ENCODE measurements at places on chromosomes 6 and 20.

GRCh38 chr6:3725145-3726047, 26.1 kb downstream of the PXDC1 start:
- peaks cover 6% of the 10 kb centered on the region for H3K4me1 ChIP-seq
- no peaks in the 10 kb centered on the region for H3K27me3 ChIP-seq
- no peak overlapping the region for H3K4me3 ChIP-seq
- no peak for DNase-seq
- peaks cover 14% of the 10 kb centered on the region for H3K36me3 ChIP-seq
- no peak overlapping the region for H3K27ac ChIP-seq

DNA sequence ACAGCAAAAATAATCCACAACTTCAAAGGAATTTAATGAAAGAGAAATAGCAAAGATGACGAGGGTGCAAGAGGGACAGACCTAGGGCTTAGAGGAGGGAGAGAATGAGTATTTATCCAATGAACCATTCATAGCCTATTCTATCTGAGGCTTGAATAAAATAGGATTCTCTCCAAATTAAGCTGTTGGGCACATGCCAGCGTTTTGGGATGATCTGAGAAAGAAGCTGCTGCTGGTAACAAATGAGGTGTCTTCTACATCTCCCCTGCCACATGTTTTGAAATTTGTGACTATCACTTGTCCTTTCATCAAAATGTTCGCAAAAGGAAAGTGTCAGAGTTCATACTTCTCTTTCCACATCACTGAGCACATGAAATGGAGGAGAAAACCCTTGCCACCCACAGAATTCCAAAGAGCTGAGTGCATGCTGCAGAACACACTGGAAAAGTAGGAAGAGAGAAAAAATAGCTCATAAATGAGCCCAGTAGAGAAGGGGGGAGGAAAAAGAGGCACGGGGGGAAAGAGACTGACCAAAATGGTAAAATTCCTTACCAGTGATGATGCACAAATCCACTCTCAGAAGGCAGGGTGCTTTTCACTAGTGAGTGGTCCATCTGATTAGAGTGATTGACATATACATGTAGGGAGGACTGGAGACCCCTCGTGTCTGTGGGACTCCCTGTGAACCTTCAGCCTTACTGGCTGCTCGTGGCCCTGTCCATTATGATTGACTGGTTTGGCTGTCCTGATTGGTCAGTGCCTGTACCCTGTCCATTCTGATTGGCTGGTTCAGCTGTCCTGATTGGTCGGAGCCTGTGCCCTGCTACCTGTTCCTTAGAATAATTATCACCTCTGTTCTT, 180.5 kb downstream of the OGFRL1 start:
- H3K4me1 ChIP-seq, result peaks cover 9% of the 10 kb centered on the region
- no peak overlapping the region for H3K4me3 ChIP-seq
- DNase-seq, result peak; percentile 38
- no peak overlapping the region for H3K27ac ChIP-seq
- H3K27me3 ChIP-seq, result no peaks in the 10 kb centered on the region

DNA sequence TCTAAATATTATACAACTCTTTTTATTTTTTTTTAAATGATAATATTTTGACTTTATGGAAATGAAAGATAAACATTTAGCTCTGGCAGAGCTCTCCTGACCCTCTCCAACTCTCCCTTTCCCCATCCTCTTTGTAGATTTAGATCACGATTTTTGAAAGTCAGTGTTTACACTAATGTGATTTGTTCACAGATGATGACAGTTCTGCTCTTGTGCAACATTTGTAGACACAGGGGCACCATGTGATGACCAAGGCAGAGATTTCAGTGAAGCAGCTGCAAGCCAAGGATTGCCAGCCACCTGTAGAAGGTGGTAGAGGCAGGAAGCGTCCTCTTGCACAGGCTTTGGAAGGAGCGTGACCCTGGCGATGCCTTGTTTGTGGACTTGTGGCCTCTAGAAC, 483.2 kb downstream of the QKI start:
- no peak overlapping the region for H3K4me3 ChIP-seq
- no peak for DNase-seq
- H3K27me3 ChIP-seq, result no peaks in the 10 kb centered on the region
- no peaks in the 10 kb centered on the region for H3K4me1 ChIP-seq
- no peak overlapping the region for H3K27ac ChIP-seq
- no peaks in the 10 kb centered on the region for H3K36me3 ChIP-seq

DNA sequence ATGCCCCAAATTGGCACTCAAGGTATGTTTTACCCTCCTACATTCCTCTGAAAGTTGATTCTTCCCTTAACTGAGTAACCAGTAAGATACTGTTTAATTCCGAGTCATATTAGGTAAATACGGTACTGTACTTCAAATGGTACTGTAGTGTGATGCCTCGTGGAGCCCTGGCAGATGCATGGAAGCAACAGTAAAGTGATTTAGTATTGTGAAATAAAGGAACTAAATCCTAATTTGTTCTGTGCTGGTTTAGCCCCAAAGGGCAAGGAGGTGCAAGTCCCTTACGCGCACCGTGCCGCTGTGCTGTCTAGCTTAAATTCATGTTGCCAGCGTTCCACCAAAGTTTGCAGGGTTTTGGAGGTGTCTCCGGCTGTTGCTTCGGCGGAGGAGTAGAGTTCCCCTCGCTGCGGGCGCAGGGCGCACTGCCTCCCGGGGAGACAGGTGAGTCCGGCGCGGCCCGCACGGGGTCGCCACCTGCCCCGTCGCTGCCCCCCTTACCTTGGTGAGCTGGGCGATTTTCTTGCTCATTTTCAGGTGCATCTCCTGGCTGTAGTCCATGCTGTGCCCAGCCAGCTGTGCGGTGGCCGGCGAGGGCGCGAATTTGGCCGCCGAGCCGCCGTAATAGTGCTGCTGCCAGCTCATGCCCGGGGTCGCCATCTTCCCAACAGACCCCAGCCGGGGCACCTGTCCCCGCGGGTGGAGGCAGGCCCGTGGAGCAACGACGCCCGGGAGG, 655 bp downstream of the FAM184A start:
- peak overlapping the region; percentile 85 for H3K4me3 ChIP-seq
- no peak overlapping the region for H3K27ac ChIP-seq
- DNase-seq, result peak; percentile 54
- H3K4me1 ChIP-seq, result peaks cover 5% of the 10 kb centered on the region
- H3K36me3 ChIP-seq, result no peaks in the 10 kb centered on the region

DNA sequence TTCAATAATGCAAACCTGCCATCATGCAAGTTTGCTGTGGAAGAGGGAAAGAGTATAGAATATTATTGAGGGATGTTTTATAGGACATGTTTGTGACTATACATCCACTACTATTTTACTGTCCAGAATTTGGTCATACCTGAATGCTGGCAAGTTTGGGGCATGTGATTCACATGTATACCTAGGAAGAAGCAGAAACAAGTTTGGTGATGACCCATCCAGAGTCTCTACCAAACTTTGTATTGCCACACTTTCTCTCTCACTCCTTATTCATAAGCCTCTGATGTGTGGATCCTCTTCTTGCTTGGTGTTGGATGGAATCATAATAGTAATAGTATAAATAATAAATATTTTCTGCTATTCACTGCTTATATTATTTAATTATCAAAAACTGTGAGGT, 108.5 kb upstream of the FLRT3 start:
- no peak overlapping the region for H3K4me3 ChIP-seq
- DNase-seq, result no peak
- H3K27ac ChIP-seq, result no peak overlapping the region
- no peaks in the 10 kb centered on the region for H3K4me1 ChIP-seq
- H3K27me3 ChIP-seq, result no peaks in the 10 kb centered on the region

DNA sequence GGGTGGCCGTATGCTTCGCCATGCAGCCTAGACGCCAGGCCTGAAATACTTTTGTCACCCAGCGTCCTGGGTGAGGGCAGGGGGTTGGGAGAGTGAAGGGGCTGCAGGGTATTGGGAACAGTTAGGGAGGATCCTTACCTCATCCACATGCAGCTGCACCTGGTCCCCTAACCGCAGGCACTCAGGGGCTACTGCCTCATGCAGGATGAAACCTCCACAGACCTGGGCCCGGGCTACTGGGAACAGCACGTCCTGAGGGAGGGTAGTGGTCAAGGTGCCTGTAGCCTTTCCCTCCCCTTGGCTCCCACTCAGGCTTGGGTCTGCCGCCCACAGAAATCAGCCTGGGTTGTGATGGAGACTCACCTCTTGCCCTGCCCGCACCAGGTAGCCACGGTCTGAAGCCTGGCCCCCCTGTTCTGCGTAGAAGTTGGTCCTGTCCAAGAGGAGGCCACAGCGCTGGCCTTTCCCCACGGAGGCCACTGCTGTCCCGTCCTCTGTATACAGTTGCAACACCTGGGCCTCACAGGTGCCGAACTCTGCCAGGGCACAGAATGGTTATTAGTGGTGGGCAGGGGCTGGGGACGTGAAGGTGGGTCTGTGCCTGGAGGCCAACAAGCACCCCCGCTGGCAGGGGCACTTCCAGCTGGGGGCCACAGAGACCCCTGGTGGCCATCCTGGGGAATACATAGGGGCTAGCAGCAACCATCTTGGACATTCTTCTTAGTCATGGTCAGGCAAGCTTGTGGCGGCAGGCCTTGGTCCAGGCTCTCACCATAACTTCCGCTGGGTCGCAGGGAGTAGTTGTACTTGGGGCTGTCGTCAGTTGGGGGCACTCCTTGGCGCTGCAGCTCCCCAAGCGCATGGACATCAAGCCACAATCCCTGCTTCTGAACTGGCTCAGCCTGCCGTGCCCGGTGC, 8.6 kb downstream of the AARS2 start:
- no peak overlapping the region for H3K27ac ChIP-seq
- H3K36me3 ChIP-seq, result peaks cover 29% of the 10 kb centered on the region
- DNase-seq, result no peak
- H3K27me3 ChIP-seq, result no peaks in the 10 kb centered on the region
- H3K4me1 ChIP-seq, result no peaks in the 10 kb centered on the region
- H3K4me3 ChIP-seq, result no peak overlapping the region

DNA sequence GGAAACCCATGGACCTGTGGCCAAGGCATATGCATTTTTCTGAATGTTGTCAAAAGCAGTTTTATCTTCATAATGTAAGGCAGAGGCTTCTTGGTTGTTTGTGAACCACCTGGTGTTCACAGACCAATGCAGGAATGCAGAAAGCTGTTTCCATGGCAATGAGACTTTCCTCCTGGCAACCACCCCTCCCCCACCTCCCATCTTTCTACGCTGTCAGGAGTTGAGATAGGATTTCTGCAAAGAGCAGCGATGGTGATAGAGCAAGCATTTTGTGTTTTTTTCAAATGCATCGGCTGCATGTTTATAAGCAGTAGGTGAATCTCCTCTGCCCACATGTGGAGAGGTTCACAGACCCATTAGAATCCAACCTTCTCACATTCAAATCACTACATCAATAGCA, 114.1 kb upstream of the SMLR1 start:
- no peaks in the 10 kb centered on the region for H3K36me3 ChIP-seq
- H3K27me3 ChIP-seq, result no peaks in the 10 kb centered on the region
- no peak for DNase-seq
- no peaks in the 10 kb centered on the region for H3K4me1 ChIP-seq
- no peak overlapping the region for H3K4me3 ChIP-seq

GRCh38 chr6:148274809-148275208, 67.8 kb upstream of the SASH1 start:
- no peaks in the 10 kb centered on the region for H3K36me3 ChIP-seq
- no peak overlapping the region for H3K27ac ChIP-seq
- no peaks in the 10 kb centered on the region for H3K4me1 ChIP-seq
- no peak for DNase-seq
- no peak overlapping the region for H3K4me3 ChIP-seq

DNA sequence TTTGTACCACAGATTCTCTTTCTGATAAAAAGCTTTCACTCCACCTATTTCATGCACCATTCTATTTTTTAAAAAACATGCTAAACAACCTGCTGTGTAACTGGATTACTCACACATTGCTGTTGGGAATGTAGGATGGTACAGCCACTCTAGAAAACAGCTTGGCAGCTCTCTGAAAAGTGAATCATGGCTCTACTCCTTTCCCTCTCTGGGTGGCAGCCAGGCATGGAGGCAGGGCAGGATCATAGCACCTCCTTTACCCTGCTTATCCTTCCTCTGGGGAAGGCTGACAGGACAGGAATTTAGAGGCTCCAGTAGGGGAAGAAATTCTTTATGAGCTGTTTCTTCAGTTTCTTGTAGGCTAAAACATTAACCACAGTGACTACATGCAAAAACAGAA, 6.7 kb upstream of the VNN2 start:
- no peaks in the 10 kb centered on the region for H3K36me3 ChIP-seq
- no peaks in the 10 kb centered on the region for H3K27me3 ChIP-seq
- H3K4me3 ChIP-seq, result no peak overlapping the region
- H3K4me1 ChIP-seq, result no peaks in the 10 kb centered on the region
- no peak overlapping the region for H3K27ac ChIP-seq
- no peak for DNase-seq

GRCh38 chr6:110563711-110564110, 87.3 kb upstream of the SLC22A16 start:
- H3K36me3 ChIP-seq, result no peaks in the 10 kb centered on the region
- H3K4me1 ChIP-seq, result no peaks in the 10 kb centered on the region
- no peak overlapping the region for H3K4me3 ChIP-seq
- no peak for DNase-seq
- no peaks in the 10 kb centered on the region for H3K27me3 ChIP-seq

DNA sequence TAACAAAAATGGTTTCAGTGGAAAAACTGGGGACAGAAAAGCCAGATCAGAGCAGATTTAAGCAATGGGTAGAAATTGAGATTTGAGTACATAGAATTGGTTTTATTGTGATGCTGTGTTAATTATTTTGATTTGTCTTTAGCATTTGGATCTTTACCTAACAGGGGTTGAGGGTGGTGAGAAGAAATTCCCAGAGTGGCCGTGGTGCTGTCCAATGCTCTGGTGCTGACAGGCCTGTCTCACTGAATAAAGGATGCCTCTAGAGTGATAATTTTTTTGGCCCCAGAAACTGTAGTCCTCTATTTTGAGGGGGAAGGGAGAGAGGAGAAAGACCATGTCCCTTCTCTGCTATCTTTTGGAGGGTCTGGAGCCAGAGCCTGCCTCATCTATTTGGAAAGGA, 79.1 kb downstream of the LYRM2 start:
- H3K36me3 ChIP-seq, result no peaks in the 10 kb centered on the region
- no peak overlapping the region for H3K27ac ChIP-seq
- DNase-seq, result no peak
- H3K4me1 ChIP-seq, result peaks cover 4% of the 10 kb centered on the region
- H3K4me3 ChIP-seq, result no peak overlapping the region

GRCh38 chr20:43983359-43983758, 68.7 kb downstream of the TOX2 start:
- peaks cover 15% of the 10 kb centered on the region for H3K4me1 ChIP-seq
- H3K36me3 ChIP-seq, result no peaks in the 10 kb centered on the region
- no peak overlapping the region for H3K27ac ChIP-seq
- no peak overlapping the region for H3K4me3 ChIP-seq
- no peak for DNase-seq
- H3K27me3 ChIP-seq, result no peaks in the 10 kb centered on the region

Data from lung (tissue), 17 donors.